ENCODE measurements at places on chromosomes 3 and 15. TPM values are rescaled to one million over a fixed set of nuclear protein-coding genes. Genes with fewer than 3 reads are reported as not detected.

CACNA2D2 gene
- total RNA-seq: 4.2 TPM

CLDN16 gene
- total RNA-seq: not detected

KCNAB1 gene
- total RNA-seq: 4.2 TPM

- H3K27ac ChIP-seq: no peak overlapping the region
- no peak overlapping the region for H3K4me3 ChIP-seq
- no peaks in the 10 kb centered on the region for H3K36me3 ChIP-seq
- H3K4me1 ChIP-seq: no peaks in the 10 kb centered on the region
Measured at GRCh38 chr3:196624067-196624790, 15.3 kb upstream of the NRROS start.

DNA sequence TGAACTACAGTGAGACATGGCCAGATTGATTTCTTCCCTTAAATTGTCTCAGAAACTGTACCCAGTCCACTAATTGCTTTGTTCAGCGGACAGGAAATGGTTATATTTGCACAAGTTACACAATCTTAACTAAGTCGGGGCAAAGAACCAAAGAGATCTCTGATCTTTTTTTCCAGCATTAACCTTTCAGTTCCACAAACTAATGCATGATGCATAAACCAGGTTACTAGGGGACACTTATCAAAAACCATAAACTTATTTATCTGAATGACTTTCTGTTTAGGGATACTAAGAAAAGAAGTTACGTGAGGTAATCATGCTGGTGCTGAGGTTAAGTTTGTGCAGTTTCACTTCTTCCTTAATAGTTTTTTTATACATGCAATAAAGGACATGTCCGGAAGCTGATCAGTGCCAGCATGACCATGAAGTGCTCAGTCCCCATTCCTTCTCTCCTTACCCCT lies 22.4 kb downstream of the FNDC3B start:
- H3K4me1 ChIP-seq: peaks cover 11% of the 10 kb centered on the region
- H3K27me3 ChIP-seq: no peaks in the 10 kb centered on the region
- H3K27ac ChIP-seq: no peak overlapping the region
- no peak overlapping the region for H3K4me3 ChIP-seq
